Colonic mucosa (tissue), 4 donors: ENCODE measurements at places on chromosomes 7 and 10. TPM values are rescaled to one million over a fixed set of nuclear protein-coding genes. Genes with fewer than 3 reads are reported as not detected.
A peak's percentile ranks its signal among the peaks of the same experiment; 100 is the strongest.

- H3K27ac ChIP-seq: no peak overlapping the region
- DNase-seq: no peak
- peaks cover 21% of the 10 kb centered on the region for H3K27me3 ChIP-seq
- no peaks in the 10 kb centered on the region for H3K36me3 ChIP-seq
- H3K4me3 ChIP-seq: peak overlapping the region; percentile 27
Measured at GRCh38 chr7:30681331-30681797, 892 bp downstream of the CRHR2 start.

GRCh38 chr7:85222522-85222921 lies 35.7 kb upstream of the SEMA3D start:
- H3K4me1 ChIP-seq: no peaks in the 10 kb centered on the region
- H3K36me3 ChIP-seq: no peaks in the 10 kb centered on the region
- no peak for DNase-seq
- H3K27me3 ChIP-seq: no peaks in the 10 kb centered on the region
- H3K4me3 ChIP-seq: no peak overlapping the region

DNA sequence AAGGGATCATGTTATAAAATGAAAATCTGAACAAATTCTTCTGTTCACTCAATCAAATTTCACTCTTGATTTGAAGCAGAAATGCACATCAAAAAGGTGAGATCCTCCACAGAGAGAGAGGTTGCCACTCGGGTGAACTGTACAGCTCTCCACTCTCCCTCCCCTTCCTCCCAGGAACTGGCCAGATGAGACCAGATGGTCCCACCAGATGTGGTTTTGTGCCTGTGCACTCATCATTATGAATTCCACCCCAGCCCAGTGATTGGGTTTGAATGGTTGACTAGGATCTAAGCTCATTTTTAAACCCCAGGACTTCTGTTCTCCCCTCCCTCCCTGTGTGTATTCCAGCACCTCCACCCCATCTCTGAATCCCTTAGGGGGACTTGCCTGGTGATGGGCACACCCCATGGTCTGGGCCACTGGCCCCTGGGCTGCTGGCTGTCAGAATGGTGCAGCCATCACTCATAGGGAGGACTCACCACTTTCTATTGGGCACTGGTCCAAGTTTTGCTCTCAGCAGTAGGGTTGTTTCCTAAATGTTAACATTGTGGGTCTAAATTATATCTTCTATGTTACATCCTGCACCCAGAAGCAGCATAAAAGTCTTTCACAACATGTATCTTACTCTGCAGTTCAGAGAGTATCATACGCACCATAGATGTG lies 393.1 kb downstream of the TNS3 start:
- no peak overlapping the region for H3K4me3 ChIP-seq
- H3K27me3 ChIP-seq: no peaks in the 10 kb centered on the region
- H3K27ac ChIP-seq: no peak overlapping the region

DNA sequence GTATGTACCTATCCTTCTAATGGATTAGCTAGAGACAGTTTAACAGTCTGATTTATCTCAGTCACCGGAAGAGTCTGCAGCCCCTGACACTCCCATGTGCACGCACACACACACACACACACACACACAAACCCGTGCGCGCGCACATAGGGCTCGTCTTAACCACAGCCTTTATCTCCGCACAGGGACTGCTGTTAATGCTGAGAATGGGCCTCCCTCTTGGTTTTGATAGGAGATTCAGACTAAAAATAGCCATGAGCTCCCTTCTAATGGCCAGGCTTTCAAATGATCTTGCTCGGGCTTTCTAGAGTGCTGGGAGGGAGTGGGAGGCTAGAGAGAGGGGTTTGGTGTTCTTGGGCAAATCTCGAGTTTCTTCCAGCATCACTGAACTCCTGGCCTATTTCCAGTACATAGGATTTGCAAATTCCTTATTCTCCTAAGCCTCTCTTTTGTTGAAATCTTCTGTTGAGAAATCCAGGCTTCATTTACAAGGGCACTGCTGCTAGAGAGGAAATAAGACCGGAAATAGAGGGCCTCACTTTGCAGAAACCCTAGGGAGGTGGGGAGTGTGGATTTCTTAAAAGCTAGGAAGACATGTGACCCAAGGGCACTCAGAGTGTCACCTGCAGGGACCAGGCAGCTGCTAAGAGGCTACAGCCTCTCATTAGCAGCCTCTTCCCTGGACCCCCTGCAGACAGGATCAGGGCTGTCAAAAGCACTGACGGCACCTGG lies 2.4 kb downstream of the TMEM72 start:
- no peak for DNase-seq
- peaks cover 5% of the 10 kb centered on the region for H3K4me1 ChIP-seq
- H3K27ac ChIP-seq: no peak overlapping the region
- H3K27me3 ChIP-seq: no peaks in the 10 kb centered on the region
- H3K36me3 ChIP-seq: no peaks in the 10 kb centered on the region

- no peaks in the 10 kb centered on the region for H3K4me1 ChIP-seq
- peak; percentile 67 for DNase-seq
- H3K27me3 ChIP-seq: no peaks in the 10 kb centered on the region
- no peaks in the 10 kb centered on the region for H3K36me3 ChIP-seq
- H3K4me3 ChIP-seq: no peak overlapping the region
Measured at GRCh38 chr7:132368246-132368900, 207.9 kb downstream of the PLXNA4 start.

GRCh38 chr7:132348341-132348740 lies 227.9 kb downstream of the PLXNA4 start:
- no peaks in the 10 kb centered on the region for H3K36me3 ChIP-seq
- no peak for DNase-seq
- H3K27me3 ChIP-seq: no peaks in the 10 kb centered on the region
- no peaks in the 10 kb centered on the region for H3K4me1 ChIP-seq

DNA sequence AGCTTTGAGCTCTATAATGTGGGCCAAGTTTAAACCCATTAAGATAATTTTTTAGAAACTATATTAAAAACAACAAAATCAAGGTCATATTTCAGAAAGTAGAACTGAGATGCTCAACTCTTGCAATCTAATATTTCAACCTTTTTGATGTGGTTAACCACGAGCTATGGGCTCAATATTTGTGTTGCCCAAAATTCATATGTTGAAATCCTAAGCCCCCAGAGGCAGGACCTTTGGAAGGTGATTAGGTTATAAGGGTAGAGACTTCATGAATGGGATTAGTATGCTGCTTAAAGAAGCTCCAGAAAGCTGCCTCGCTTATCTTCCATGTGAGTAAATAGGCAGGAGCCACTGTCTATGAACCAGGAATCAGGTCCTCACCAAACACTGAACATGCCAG lies 284.4 kb downstream of the CRPPA start:
- H3K27me3 ChIP-seq: no peaks in the 10 kb centered on the region
- H3K4me1 ChIP-seq: no peaks in the 10 kb centered on the region
- no peak overlapping the region for H3K4me3 ChIP-seq
- H3K27ac ChIP-seq: no peak overlapping the region
- DNase-seq: no peak

DNA sequence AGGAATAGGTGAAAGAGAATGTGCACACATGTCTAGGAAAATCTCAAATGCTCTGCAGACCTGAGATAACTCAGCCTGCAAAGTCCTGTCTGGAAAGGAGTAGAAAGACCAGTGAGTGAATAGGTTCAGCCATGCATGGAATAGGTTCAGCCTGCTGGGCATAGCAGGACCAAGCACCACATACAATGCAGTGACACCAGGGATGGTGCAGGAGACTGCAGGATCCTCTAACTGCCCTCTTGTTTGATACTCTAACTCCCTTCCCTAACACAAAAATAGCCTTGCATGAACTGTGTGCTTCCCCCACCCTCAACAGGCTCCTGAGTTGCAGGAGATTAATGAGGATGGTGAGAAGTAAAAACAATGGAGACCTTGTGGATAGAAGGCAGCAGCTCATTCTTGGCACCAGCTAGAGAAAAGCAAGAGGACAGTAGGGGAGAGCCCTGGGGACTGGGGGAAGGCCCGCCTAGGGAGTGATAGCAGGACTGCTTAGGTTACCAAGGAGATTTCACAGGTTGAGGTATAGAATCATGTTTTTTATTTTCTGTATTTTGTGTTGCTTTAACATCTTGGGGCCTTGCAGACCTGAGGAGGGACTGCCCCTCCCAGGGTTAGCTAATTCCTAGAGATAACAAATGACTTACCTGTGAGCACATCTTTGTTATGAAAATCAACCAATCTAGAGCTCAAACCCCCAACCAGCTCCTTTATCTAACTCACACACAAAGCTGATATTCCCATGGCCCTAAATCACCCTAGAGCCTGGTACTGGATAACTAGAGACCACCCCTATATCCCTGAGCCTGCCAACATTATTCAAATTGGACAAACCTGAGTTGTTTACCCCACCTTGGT lies 187.8 kb downstream of the PLPP4 start:
- H3K4me1 ChIP-seq: no peaks in the 10 kb centered on the region
- no peak overlapping the region for H3K4me3 ChIP-seq
- H3K27ac ChIP-seq: no peak overlapping the region
- DNase-seq: no peak
- H3K27me3 ChIP-seq: no peaks in the 10 kb centered on the region
- no peaks in the 10 kb centered on the region for H3K36me3 ChIP-seq

GRCh38 chr10:11560076-11560709 lies 51.3 kb downstream of the USP6NL start:
- H3K4me3 ChIP-seq: no peak overlapping the region
- no peaks in the 10 kb centered on the region for H3K36me3 ChIP-seq
- no peak for DNase-seq
- no peak overlapping the region for H3K27ac ChIP-seq
- H3K27me3 ChIP-seq: no peaks in the 10 kb centered on the region

DNA sequence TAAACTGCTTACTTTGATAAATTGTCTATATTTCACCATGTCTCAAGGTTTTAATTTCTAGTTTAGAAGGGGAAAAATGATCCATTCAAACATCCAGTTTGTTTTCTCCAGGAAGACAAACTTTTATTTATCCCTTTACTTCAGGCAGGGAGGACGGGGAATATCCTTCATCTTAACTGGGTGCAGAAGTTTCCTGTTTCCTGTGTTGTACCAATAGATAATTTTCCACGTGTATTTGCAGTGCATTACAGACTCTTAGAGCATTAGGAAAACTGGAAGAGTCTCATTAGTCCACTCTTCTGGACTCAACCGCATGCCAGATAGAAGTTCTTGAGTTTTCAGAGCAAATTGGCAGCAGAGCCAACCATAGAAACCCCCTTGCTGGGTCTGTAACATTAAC lies 39.4 kb upstream of the PIP4K2A start:
- H3K4me1 ChIP-seq: no peaks in the 10 kb centered on the region
- H3K27me3 ChIP-seq: no peaks in the 10 kb centered on the region
- H3K36me3 ChIP-seq: no peaks in the 10 kb centered on the region
- DNase-seq: no peak
- no peak overlapping the region for H3K4me3 ChIP-seq

- no peak for DNase-seq
- H3K27me3 ChIP-seq: no peaks in the 10 kb centered on the region
- no peak overlapping the region for H3K27ac ChIP-seq
- H3K36me3 ChIP-seq: no peaks in the 10 kb centered on the region
- no peak overlapping the region for H3K4me3 ChIP-seq
- H3K4me1 ChIP-seq: no peaks in the 10 kb centered on the region
Measured at GRCh38 chr10:103706047-103706446, 149.3 kb downstream of the SH3PXD2A start.

- no peaks in the 10 kb centered on the region for H3K4me1 ChIP-seq
- H3K4me3 ChIP-seq: no peak overlapping the region
- H3K27ac ChIP-seq: no peak overlapping the region
- DNase-seq: no peak
- no peaks in the 10 kb centered on the region for H3K36me3 ChIP-seq
Measured at GRCh38 chr7:73866446-73866767, 5.4 kb downstream of the TMEM270 start.

- DNase-seq: no peak
- H3K36me3 ChIP-seq: no peaks in the 10 kb centered on the region
- no peaks in the 10 kb centered on the region for H3K27me3 ChIP-seq
- H3K4me3 ChIP-seq: no peak overlapping the region
Measured at GRCh38 chr10:86775056-86775869, 18.8 kb downstream of the BMPR1A start.

GRCh38 chr7:50724526-50725520 lies 57.9 kb downstream of the GRB10 start:
- H3K27me3 ChIP-seq: no peaks in the 10 kb centered on the region
- DNase-seq: no peak
- H3K36me3 ChIP-seq: no peaks in the 10 kb centered on the region
- H3K4me1 ChIP-seq: peaks cover under 1% of the 10 kb centered on the region

- H3K27me3 ChIP-seq: no peaks in the 10 kb centered on the region
- H3K4me1 ChIP-seq: no peaks in the 10 kb centered on the region
- no peak for DNase-seq
- no peaks in the 10 kb centered on the region for H3K36me3 ChIP-seq
- no peak overlapping the region for H3K27ac ChIP-seq
Measured at GRCh38 chr7:106326594-106327537, 42.1 kb upstream of the NAMPT start.

DNA sequence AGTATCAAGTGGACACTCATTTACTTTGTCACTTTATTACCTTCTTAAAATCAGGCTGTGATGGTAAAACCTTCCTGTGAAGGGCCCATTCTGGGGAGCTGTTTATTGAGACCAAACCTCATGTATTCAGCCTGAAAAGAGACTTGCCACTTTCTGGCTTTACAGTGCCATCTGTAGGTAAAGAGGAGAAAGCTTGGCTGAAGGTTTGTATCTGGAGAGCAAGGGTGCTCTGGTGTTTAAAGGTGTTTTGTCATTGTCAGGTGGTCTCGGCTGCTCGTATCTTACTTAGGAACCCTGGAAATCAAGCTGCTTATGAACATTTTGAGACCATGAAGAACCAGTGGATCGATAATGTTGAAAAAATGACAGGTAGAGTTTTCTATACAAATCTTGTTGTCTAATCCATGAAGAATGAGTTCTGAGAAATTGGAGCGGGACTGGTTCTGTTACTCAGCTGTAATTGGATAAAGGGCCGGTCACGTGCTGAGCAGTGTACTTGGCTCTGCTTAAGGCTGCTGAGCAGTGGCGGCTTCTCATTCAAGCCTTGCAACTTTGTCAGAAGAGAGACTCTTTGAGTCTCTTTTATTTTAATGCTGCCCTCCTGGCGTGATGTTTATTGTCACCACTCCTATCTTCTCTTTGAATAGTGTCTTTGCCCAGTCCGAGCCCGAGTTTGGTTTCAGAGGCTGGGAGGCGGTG lies 46.9 kb downstream of the AP3M1 start:
- H3K4me3 ChIP-seq: no peak overlapping the region
- peaks cover 25% of the 10 kb centered on the region for H3K36me3 ChIP-seq
- H3K27ac ChIP-seq: no peak overlapping the region
- H3K4me1 ChIP-seq: no peaks in the 10 kb centered on the region
- no peak for DNase-seq
- H3K27me3 ChIP-seq: no peaks in the 10 kb centered on the region

- no peaks in the 10 kb centered on the region for H3K27me3 ChIP-seq
- H3K4me3 ChIP-seq: no peak overlapping the region
- DNase-seq: no peak
- H3K36me3 ChIP-seq: no peaks in the 10 kb centered on the region
- H3K4me1 ChIP-seq: no peaks in the 10 kb centered on the region
- peak overlapping the region; percentile 29 for H3K27ac ChIP-seq
Measured at GRCh38 chr10:17062955-17063484, 66.6 kb downstream of the CUBN start.

GRCh38 chr10:116490028-116490662 lies 55.6 kb upstream of the PNLIP start:
- H3K4me3 ChIP-seq: no peak overlapping the region
- H3K27me3 ChIP-seq: no peaks in the 10 kb centered on the region
- no peak for DNase-seq
- H3K36me3 ChIP-seq: no peaks in the 10 kb centered on the region

PILRA gene
- total RNA-seq: 3.1 TPM

TMEM213 gene
- total RNA-seq: not detected

FAM25G gene
- total RNA-seq: not detected

ZCCHC24 gene
- 19.1 TPM for total RNA-seq

MBL2 gene
- not detected for total RNA-seq

TET1 gene
- 0.57 TPM for total RNA-seq

CCL26 gene
- 0.82 TPM for total RNA-seq

CEP55 gene
- total RNA-seq: 30.0 TPM

HERC4 gene
- 35.3 TPM for total RNA-seq
